Astrocyte of the spinal cord (primary cell): ENCODE measurements at places on chromosomes 11 and 22.

GRCh38 chr11:112878033-112878601 is 83.1 kb upstream of the NCAM1 start:
- no peak for DNase-seq

- peak; percentile 11 for DNase-seq
Observed at GRCh38 chr22:31585161-31585859, 76.7 kb downstream of the PISD start.

DNA sequence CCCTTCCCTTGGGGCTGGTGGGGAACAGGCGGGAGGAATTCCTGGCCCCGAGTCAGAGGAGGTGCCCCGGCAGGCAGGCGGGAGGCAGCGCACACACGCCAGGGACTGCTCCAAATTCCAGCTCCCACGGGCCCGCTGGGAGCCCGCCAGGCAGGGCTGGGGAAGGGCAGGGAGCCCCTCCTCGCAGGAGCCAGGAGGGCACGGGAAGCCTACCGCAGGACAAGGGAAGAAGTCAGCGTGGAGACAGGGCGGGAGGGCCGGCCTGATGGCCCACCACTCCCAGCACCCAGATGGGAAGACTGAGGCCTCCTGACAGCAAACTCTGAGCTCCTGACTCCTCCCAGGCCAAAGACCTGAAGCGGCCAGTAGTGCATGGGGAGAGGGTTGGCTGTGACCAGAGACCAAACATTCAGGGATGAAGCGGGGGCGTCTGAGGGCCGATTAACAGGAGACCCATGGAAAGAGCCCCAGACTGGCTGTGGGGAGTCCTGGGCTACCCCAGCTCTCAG is 22.4 kb downstream of the RPL3 start:
- DNase-seq: no peak

DNA sequence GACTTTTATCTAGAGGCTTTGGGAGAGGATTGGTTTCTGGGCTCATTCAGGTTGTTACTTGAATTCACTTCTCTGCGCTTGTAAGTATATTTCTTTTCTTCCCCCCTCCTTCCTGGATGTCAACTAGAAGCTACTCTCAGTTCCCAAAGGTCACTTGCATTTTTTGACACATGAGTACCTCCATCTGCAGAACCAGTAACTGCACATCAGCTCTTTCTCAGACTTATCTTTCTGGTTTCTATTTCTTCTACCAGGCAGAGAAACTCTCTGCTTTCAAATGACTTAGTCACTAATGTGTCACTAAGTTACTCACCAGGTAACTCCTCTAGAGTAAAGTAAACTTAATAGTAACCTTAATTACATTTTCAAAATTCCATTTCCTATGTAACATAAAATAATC is 773.0 kb upstream of the LUZP2 start:
- DNase-seq: no peak

GRCh38 chr22:47174096-47174495 is 411.6 kb downstream of the TBC1D22A start:
- no peak for DNase-seq
